ENCODE measurements at places on chromosomes 7 and 10.

DNA sequence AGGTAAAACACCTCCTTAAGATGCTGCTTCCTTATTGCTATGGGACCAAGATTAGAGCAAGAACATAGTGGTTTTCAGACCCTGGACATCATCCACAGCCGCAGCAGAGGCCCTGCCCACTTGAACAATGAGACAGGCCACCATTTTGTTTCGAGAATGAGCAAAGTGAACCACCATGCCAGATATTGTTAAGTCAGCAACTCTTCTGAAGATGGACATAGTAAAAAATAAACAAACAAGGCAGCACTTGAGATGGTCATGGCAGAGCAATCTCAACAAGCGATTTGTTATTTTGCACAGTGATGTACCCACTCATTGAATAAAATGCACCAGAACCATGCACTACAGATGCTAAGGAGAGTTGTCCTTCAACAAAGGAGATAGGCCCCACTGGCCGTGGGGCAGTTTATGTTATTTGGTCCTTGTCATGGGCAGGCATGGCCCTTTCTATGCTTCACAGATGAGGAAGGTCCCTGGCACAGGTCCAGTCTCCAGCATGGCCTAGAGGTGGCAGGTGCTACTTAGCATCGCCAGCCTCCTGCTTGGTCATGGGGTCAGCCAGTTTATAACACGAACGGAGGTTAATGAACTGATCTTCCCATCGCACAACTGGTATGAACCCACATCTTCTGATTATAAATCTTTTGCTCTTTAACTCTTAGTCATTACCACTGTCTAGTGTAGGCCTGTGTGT is 44.1 kb downstream of the IKZF1 start:
- no peak overlapping the region for H3K4me3 ChIP-seq
- no peaks in the 10 kb centered on the region for H3K27me3 ChIP-seq
- no peak for DNase-seq
- no peak overlapping the region for H3K27ac ChIP-seq
- no peaks in the 10 kb centered on the region for H3K36me3 ChIP-seq
- no peaks in the 10 kb centered on the region for H3K4me1 ChIP-seq

DNA sequence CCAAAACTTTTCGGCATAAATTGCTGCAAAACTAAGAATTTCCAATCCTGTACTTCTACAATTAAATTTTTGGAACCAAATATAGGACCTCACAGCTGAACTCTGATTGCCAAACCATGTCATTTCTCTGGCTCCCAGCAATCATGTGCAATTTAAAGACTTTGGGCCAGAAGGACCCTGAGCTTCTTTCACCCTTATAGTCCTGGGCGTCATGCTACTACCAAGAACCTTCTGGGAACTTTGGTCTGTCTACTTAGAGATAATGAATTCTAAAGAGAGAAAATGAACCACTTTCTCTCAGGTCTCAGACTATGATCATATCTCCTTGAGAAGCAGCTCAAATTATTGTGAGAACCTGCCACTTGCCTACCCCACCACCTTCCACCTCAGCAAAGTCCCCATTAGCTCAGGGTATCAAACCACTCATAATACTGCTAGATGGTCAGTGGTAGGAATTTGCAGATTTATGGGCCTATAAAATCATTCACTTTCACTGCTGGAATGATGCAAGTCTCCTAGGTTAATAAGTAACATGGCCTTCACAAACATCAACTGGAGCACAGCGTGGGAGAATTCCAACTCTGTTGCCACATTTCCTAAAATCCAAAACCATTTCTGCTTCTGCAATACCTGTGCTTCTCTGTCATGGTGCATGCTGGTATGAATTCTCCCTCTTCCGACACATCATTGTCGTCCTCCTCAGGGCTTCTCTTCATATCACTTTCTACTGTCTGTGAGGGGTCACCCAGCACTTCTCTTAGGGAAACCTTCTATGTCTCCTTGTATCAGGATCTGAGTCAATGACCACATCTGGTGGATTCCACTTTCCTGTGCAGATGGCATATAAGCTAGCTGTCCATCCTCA is 6.6 kb upstream of the WDR91 start:
- H3K27ac ChIP-seq = no peak overlapping the region
- H3K4me3 ChIP-seq = no peak overlapping the region
- no peaks in the 10 kb centered on the region for H3K36me3 ChIP-seq
- DNase-seq = no peak
- H3K27me3 ChIP-seq = no peaks in the 10 kb centered on the region
- H3K4me1 ChIP-seq = no peaks in the 10 kb centered on the region

DNA sequence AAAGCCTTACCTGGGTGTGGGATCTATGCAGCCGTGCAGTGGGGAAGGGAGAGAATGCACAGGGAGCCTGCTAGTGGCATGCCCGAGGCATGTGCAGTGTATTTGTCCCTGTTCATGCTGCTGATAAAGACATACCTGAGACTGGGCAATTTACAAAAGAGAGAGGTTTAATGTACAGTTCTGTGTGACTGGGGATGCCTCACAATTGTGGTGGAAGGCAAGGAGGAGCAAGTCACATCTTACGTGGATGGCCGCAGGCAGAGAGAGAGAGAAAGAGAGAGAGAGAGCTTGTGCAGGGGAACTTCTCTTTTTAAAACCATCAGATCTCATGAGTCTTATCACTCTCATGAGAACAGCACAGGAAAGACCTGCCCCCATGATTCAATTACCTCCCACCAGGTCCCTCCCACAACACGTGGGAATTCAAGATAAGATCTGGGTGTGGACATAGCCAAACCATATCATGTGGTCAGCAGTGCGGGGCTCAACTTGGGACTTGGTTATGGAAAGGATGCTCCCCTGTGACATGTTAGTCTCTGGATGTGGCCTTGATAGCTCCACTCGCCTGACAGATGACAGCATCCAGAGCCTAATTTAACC is 128.9 kb downstream of the DOCK1 start:
- peaks cover 8% of the 10 kb centered on the region for H3K36me3 ChIP-seq
- H3K4me3 ChIP-seq = no peak overlapping the region
- peaks cover 13% of the 10 kb centered on the region for H3K4me1 ChIP-seq
- no peaks in the 10 kb centered on the region for H3K27me3 ChIP-seq
- no peak for DNase-seq

- no peak overlapping the region for H3K4me3 ChIP-seq
- no peaks in the 10 kb centered on the region for H3K4me1 ChIP-seq
- no peak overlapping the region for H3K27ac ChIP-seq
These were observed 98.4 kb downstream of the VOPP1 start for GRCh38 chr7:55473932-55474331.

- no peak for DNase-seq
- H3K4me3 ChIP-seq = no peak overlapping the region
- no peaks in the 10 kb centered on the region for H3K36me3 ChIP-seq
These were observed 87.7 kb downstream of the TES start for GRCh38 chr7:116298055-116298454.

DNA sequence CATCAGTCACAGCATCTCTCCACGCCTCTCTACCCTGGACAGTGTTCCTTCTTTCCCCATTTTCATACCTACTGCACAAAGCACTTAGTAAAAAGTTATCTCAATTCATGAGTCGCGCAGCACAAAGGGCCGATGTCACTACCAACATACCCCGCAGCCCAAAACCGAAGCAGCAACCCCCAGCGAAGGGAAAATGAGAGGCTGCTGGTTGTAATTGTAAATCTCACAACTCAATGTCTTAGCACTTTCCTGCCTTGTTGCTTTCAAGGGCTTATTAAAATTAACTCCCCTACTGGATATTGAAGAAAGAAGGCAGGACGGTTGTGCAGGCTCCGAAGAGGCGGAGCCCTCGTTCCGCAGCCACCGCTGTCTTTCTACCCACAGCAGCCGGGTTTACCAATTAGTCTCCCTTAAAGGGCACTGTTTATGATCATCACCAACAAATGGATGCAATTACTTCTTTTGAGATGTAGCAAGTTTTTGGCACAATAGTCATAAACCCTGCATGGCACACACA is 6.5 kb downstream of the DIP2C start:
- no peak for DNase-seq
- no peaks in the 10 kb centered on the region for H3K36me3 ChIP-seq
- H3K27ac ChIP-seq = no peak overlapping the region
- H3K4me1 ChIP-seq = peaks cover 7% of the 10 kb centered on the region
- no peaks in the 10 kb centered on the region for H3K27me3 ChIP-seq

DNA sequence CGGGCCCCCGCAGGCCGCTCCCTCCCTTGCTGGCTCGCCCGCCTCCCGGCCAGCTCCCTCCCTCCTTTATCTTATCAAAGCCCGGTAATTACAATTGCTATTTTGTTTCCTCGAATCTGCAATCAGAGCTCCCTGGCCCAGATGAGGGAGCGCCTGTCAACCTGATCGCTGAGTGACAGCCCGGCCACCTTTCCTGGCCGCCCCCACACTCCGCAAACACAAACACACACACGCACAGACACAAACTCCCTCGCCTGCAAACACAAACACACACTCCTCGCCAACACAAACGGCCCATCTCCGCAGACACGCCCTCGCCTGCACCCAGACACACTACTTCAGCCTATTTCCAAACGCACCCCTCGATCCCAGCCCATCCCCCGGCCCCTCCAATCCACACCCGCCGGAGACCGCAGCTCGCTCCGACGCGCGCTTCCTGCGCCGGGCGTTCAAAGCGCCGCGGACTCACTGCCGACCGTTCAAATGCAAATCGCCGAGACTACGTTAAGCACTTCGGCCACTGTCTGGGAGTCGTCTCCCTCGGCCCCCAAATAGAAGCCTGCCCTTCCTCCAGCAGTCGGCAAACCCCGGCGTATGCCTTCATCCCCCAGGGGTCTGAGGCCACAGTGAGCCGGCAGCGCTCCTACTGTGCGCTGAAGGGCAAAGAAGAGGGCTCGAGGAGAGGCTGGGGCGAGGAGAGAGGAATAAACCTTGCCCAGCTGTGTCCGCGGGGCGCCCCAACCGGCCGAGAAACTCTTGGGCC is 3.0 kb upstream of the FGF8 start:
- H3K27ac ChIP-seq = no peak overlapping the region
- peak overlapping the region; percentile 29 for H3K4me3 ChIP-seq
- H3K27me3 ChIP-seq = peaks cover 21% of the 10 kb centered on the region
- peaks cover 35% of the 10 kb centered on the region for H3K4me1 ChIP-seq
- H3K36me3 ChIP-seq = no peaks in the 10 kb centered on the region

- H3K4me3 ChIP-seq = no peak overlapping the region
- peaks cover 29% of the 10 kb centered on the region for H3K4me1 ChIP-seq
- H3K27ac ChIP-seq = no peak overlapping the region
- DNase-seq = no peak
- H3K27me3 ChIP-seq = no peaks in the 10 kb centered on the region
These were observed 2.1 kb upstream of the RALA start for GRCh38 chr7:39621261-39621660.

DNA sequence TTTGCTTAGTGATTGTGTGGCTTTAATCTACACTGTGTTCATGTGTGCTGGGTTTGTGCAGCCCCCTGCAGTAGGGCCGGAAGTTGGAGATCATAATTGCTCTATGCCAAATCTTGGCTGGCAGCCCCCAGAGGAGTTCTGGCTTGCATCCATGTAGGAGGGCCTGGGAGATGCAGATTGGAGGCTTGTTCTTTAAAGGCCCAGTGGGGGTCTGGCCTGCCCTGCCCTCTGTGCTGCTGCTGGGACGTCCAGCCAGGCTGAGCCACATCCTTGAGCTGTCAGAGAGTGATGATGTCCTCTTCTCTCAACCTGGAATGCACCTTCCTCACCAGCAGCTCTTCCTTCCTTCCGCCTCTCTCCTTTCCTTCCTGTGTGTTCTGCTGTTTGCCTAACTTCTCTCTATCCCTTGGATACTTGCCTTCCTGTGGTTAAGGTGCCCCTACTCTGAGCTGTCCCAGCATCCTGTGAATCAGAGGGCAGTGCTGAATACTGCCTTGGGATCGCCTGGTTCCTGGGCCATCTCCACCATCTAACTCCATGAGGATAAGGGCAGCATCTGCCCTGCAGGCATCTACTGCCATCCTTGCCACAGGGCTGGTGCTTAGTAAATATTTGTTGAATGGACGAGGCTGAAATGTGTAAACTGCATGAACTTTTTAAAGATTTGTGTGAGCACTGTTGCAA is 30.2 kb downstream of the DOCK1 start:
- no peak overlapping the region for H3K4me3 ChIP-seq
- no peaks in the 10 kb centered on the region for H3K4me1 ChIP-seq
- no peak overlapping the region for H3K27ac ChIP-seq
- no peaks in the 10 kb centered on the region for H3K36me3 ChIP-seq

- peaks cover 6% of the 10 kb centered on the region for H3K36me3 ChIP-seq
- H3K4me1 ChIP-seq = peaks cover 35% of the 10 kb centered on the region
- H3K27ac ChIP-seq = peak overlapping the region; percentile 40
- DNase-seq = no peak
- H3K27me3 ChIP-seq = no peaks in the 10 kb centered on the region
These were observed 43.9 kb upstream of the PDCD4 start for GRCh38 chr10:110827875-110828274.

- H3K27me3 ChIP-seq = no peaks in the 10 kb centered on the region
- no peak for DNase-seq
- H3K27ac ChIP-seq = no peak overlapping the region
- H3K36me3 ChIP-seq = no peaks in the 10 kb centered on the region
These were observed 136.4 kb upstream of the ITGB1 start for GRCh38 chr10:33094263-33095051.

DNA sequence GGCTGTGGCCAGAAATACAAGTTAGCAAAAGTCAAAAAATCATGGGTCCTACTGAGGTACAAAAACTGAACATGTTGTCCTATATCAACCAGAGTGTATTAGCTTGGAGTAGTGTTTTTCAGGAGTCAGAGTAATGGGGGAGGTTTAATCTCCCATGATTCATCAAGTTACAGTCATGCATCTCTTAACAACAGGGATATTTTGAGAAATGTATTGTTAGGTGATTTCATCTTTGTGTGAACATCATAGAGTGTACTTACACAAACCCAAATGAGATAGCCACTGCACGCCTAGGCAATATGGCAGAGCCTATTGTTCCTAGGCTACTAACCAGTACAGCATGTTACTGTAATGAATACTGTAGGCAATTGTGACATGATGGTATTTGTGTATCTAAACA is 14.9 kb upstream of the TES start:
- DNase-seq = no peak
- H3K27me3 ChIP-seq = no peaks in the 10 kb centered on the region
- H3K36me3 ChIP-seq = no peaks in the 10 kb centered on the region
- H3K4me1 ChIP-seq = no peaks in the 10 kb centered on the region
- no peak overlapping the region for H3K4me3 ChIP-seq

- DNase-seq = peak; percentile 29
- no peaks in the 10 kb centered on the region for H3K36me3 ChIP-seq
- no peak overlapping the region for H3K4me3 ChIP-seq
- H3K4me1 ChIP-seq = peaks cover 19% of the 10 kb centered on the region
These were observed 5.3 kb upstream of the HILPDA start for GRCh38 chr7:128450409-128450808.
